ENCODE measurements at places on chromosomes 3 and 15.

DNA sequence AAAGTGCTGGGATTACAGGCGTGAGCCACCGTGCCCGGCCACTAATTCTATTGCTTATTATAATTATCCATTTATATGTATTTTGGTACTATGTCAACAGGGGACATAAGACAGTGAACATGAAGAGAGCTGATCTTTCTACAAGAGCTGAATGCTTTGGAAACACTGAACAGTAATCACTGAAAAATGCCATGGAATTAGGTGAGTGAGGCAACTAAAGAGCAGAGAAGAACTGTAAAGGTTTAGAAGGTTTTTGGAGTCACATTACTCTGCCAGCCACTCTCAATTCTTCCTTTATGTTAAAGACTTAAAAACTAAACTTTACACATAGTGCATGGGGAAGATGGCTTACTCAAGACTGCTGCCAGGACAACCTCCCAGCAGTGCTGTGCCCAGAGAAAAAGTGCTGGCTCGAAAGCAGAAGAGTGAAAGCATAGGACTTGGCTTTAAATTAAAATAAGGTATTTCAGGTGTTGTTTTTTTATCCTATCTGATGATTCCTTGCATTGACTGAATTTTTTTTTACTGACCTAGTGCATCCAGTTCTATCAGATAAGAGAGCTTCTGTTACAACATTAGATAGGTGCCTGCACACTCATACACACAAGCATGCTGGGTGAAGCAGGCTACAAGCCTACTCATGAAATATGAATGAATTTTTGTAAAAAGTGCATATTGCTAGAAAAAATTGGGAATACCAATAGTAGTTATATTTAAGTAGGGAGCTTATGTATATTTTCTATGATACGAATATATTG is 28.7 kb upstream of the CACNA2D3 start:
- no peak for DNase-seq

DNA sequence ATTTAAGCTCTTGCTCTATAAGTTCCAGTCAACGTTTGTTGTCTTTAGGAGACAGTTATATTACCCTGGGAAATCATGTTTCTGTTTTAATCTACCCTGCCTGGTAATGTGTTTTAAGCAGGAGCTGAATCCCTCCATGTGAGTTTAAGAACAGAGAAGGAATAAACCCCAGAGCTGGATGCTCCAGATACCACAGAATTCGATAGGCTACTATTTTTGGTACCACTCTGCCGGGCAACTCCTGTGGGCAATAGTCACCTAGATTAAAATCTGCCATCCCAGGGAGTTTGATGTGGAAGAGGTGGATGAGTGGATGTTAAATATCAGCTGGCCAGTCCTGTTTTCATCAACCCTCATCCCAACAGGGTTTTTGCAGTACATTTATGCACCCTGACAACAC is 20.4 kb downstream of the NUDT16 start:
- no peak for DNase-seq

DNA sequence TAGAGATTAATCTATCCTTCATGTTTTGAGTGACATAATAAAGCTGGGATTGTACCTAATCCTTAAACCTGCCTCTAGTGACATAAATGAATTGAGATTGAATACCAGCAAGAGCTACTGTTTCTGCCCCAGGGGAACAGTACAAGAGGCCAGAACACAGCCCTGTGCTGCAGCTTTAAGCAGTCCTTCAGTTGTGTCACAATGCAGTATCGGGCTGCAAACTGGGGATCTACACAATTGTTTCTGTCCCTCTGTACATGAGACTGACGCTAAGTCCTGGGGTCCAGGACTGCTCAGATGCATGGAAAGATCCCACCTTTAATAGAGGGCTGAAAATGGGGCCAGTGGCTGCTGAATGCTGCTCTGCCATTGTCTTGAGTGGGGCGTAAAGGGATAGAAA is 87.5 kb downstream of the MINAR1 start:
- no peak for DNase-seq

GRCh38 chr15:38053205-38053604 is 118.8 kb downstream of the TMCO5A start:
- DNase-seq, result no peak

GRCh38 chr3:176848431-176849214 is 348.7 kb downstream of the TBL1XR1 start:
- DNase-seq, result no peak

- DNase-seq, result no peak
These were observed 3.3 kb downstream of the ETV5 start for GRCh38 chr3:186105543-186105942.

DNA sequence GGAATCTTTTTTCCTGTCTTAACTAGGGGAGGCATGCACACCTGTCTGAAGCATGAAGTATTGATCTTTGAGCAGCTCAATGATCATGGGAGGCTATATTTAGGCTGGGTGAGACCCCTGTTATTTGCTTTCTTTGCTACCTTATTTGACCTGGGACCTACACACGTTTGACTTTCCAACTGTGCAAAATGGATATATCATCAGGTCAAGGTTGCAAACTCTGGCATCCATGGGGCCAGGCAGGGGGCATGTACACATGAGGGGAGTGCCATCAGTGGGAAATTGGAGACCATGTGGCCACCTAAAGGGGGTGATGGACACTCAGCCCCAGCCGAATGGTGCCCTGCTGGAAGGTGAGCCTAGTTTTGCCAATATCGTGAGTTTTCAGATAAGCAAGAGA is 174.2 kb downstream of the FEZF2 start:
- no peak for DNase-seq

DNA sequence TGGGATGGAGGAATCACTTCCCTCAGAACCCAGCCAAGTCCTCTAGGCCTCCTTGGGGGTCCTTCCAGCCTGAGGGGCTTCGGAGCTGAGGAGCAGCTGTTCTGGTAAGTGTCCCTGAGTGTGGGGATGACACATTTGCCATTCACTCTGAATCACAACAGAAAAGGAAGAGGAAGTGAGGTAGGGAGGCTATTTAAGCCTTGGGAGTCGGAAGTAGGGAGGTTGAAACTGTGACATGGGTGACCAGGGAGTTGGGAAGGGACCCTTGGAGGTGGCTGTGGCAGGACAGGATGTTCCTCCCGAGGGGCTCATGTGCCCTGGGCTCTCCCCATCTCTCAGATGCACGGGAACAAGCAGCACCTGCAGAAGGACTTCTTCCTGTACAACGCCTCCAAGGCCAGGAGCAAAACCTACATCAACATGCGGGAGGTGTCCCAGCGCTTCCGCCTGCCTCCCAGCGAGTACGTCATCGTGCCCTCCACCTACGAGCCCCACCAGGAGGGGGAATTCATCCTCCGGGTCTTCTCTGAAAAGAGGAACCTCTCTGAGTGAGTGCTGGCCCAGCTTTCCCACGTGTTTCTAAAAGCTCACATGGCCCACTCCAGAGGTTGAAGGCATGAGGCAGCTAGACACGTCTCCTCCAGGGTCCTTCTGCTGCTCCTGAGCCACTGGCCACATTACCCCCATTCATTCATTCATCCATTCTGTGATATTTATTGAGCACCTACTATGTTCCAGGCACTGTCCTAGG is 43.3 kb downstream of the CAPN3 start:
- no peak for DNase-seq
